Thoracic aorta endothelial cell (primary cell): ENCODE measurements at places on chromosomes 7 and 10. TPM values are rescaled to one million over a fixed set of nuclear protein-coding genes. Genes with fewer than 3 reads are reported as not detected.

NUTM2B gene
- 0.22 and 0.27 TPM in 2 replicates for total RNA-seq

TMEM176A gene
- not detected in 2 replicates for total RNA-seq

DRGX gene
- total RNA-seq, result not detected in 2 replicates

ZNF804B gene
- total RNA-seq, result not detected in 2 replicates

ARHGEF35 gene
- 0.53 and 1.1 TPM in 2 replicates for total RNA-seq

DPYSL4 gene
- total RNA-seq, result 11.4 and 12.0 TPM in 2 replicates

CYP3A4 gene
- not detected in 2 replicates for total RNA-seq

GCC1 gene
- 18.2 TPM in 2 replicates for total RNA-seq

RASA4B gene
- total RNA-seq, result 1.7 and 2.8 TPM in 2 replicates

TSPAN33 gene
- 0.22 TPM in 1 of 2 replicates, not detected in the other for total RNA-seq

RASSF4 gene
- total RNA-seq, result 3.7 and 5.6 TPM in 2 replicates

NRAP gene
- total RNA-seq, result not detected in 2 replicates

VAX1 gene
- not detected in 2 replicates for total RNA-seq

C10orf67 gene
- total RNA-seq, result not detected in 2 replicates

SPDYE18 gene
- 0.14 TPM in 1 of 2 replicates, not detected in the other for total RNA-seq

SPDYE11 gene
- not detected in 2 replicates for total RNA-seq

EPHA1 gene
- under 0.01 TPM in 1 of 2 replicates, not detected in the other for total RNA-seq

ABCB4 gene
- 0.14 TPM in 1 of 2 replicates, not detected in the other for total RNA-seq

DLX6 gene
- not detected in 2 replicates for total RNA-seq

CNNM1 gene
- 0.14 TPM in 1 of 2 replicates, not detected in the other for total RNA-seq

ATOH7 gene
- total RNA-seq, result not detected in 2 replicates

INA gene
- 0.29 and 0.66 TPM in 2 replicates for total RNA-seq

SVOPL gene
- under 0.01 TPM in 1 of 2 replicates, not detected in the other for total RNA-seq

ASNS gene
- total RNA-seq, result 18.1 and 29.9 TPM in 2 replicates

PIP gene
- total RNA-seq, result not detected in 2 replicates

FAM241B gene
- total RNA-seq, result 0.13 TPM in 1 of 2 replicates, not detected in the other

EPO gene
- not detected in 2 replicates for total RNA-seq

UNCX gene
- not detected in 2 replicates for total RNA-seq

SPDYE3 gene
- total RNA-seq, result not detected in 2 replicates

STK31 gene
- 0.57 TPM in 1 of 2 replicates, not detected in the other for total RNA-seq

ASB4 gene
- under 0.01 TPM in 1 of 2 replicates, not detected in the other for total RNA-seq

C10orf62 gene
- 0.29 TPM in 1 of 2 replicates, not detected in the other for total RNA-seq
